ENCODE measurements at places on chromosomes 3 and 15.

- no peaks in the 10 kb centered on the region for H3K27me3 ChIP-seq
- no peaks in the 10 kb centered on the region for H3K36me3 ChIP-seq
- no peak overlapping the region for H3K27ac ChIP-seq
- no peak overlapping the region for H3K4me3 ChIP-seq
- no peak for DNase-seq
Measured at GRCh38 chr3:18891641-18892040, 256.7 kb upstream of the KCNH8 start.

DNA sequence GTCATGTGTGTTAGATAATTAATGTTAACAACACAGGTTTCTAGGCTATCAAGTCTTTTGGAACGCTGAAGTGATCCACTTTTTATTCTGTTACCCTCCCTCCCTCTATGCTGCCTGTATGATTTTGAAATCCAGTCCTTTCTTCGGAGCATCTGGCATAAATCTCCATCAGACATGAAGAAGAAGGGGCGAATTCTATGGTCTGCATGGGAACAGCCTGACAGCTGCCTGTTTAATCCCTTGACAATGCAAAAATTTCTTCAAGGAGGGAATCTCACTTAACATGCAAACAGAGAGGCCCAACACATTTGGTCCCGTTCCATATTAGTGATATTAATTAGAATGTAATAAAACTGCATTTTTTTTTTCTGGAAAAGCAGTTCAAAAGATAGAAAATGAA, 145.2 kb downstream of the VGLL3 start:
- no peaks in the 10 kb centered on the region for H3K4me1 ChIP-seq
- H3K4me3 ChIP-seq = no peak overlapping the region
- no peak overlapping the region for H3K27ac ChIP-seq
- H3K27me3 ChIP-seq = no peaks in the 10 kb centered on the region
- no peak for DNase-seq

- no peak overlapping the region for H3K27ac ChIP-seq
- no peak overlapping the region for H3K4me3 ChIP-seq
- DNase-seq = no peak
- no peaks in the 10 kb centered on the region for H3K4me1 ChIP-seq
Measured at GRCh38 chr3:89364314-89364713, 256.9 kb downstream of the EPHA3 start.

DNA sequence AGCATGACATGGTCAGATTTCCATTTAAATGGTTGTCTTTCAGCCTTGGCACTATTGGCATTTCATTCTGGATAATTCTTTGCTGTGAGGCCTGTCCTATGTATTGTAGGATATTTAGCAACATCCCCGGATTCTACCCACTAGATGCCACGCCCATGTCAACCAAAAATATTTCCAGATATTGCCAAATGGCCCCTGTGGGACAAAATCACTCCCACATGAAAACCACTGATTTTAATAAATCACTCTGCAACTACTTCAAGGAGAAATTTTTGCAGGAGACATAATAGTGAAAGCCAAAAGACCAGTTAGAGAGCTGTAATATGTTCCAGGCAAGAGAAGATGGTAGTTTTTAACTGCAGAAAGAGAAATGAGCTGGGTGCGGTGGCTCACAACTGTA, 55.9 kb upstream of the RARB start:
- no peak overlapping the region for H3K4me3 ChIP-seq
- H3K27ac ChIP-seq = no peak overlapping the region
- H3K4me1 ChIP-seq = no peaks in the 10 kb centered on the region

GRCh38 chr15:51380999-51381806, 39.7 kb downstream of the GLDN start:
- no peaks in the 10 kb centered on the region for H3K4me1 ChIP-seq
- H3K27ac ChIP-seq = no peak overlapping the region
- no peak overlapping the region for H3K4me3 ChIP-seq
- no peaks in the 10 kb centered on the region for H3K27me3 ChIP-seq
- DNase-seq = no peak

DNA sequence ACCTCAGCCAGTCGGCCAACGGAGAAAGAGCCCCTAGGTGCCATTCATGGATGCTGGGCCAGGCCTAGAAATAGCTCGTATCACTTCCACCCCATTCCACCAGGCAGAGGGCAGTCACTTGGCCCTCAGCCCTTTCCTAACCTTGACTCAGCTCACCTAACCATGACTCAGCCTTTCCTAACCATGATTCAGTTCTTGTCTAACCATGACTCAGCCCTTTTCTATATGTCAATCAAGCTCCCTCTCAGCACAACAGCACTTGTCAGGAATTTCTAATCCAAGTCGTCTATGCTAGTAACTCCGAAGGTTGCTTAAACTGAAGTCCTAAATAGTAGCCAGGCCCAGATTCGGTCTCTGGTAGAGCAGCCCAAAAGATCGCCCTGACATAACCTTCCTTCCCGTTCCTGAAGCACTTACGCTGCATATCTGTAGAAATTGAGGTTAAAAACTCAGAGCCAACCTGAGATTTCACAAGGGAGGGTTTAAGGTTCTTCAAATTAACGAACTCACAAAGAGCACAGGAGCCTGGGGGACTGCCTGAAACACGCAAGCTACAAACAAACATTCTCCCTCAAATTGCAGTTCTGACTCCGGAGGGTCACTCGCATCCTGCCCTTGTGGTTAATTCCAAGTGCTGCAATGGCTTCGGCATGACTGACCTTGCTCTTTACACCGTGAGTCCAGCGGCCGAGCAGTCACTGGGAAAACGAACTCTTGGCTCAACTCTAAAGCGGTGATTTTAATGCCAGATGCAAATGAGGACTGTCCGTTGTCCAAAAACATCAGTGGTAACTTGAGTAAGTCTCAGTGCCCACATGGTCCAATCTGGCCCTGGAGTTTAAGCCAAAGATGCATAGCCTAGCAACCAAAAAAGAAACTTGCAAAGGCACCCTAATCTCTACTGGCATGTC, 99.9 kb downstream of the ADAMTS17 start:
- DNase-seq = peak; percentile 47
- peaks cover 19% of the 10 kb centered on the region for H3K4me1 ChIP-seq
- no peaks in the 10 kb centered on the region for H3K27me3 ChIP-seq

- H3K4me1 ChIP-seq = peaks cover 2% of the 10 kb centered on the region
- no peaks in the 10 kb centered on the region for H3K36me3 ChIP-seq
- no peak for DNase-seq
- no peak overlapping the region for H3K27ac ChIP-seq
Measured at GRCh38 chr3:177346878-177347277, 149.6 kb upstream of the TBL1XR1 start.
